LHCN-M2 (cell line): ENCODE measurements at places on chromosomes 12 and 14. TPM values are rescaled to one million over a fixed set of nuclear protein-coding genes. Genes with fewer than 3 reads are reported as not detected.

KRT83 gene
- total RNA-seq = not detected in 2 replicates

DNA sequence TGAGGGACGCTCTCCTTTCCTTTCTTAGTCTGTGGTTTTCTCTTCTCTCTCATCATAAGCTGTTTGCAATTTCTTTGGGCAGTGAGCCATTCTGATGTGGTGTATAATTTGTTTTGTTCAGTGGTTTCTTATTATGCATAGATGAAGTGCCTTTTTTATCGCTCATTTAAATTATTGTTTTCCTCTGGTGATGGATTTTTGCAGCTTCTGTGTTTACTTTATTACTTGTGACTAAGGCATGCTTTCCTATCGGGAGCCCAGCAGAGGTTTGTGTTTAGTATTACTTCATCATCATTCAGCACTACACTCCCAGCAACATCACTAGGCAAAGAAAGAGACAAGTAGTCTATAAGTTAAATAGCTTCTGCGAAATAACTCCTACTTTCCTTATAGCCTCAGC is 586.6 kb upstream of the NOVA1 start:
- no peak for DNase-seq

DNA sequence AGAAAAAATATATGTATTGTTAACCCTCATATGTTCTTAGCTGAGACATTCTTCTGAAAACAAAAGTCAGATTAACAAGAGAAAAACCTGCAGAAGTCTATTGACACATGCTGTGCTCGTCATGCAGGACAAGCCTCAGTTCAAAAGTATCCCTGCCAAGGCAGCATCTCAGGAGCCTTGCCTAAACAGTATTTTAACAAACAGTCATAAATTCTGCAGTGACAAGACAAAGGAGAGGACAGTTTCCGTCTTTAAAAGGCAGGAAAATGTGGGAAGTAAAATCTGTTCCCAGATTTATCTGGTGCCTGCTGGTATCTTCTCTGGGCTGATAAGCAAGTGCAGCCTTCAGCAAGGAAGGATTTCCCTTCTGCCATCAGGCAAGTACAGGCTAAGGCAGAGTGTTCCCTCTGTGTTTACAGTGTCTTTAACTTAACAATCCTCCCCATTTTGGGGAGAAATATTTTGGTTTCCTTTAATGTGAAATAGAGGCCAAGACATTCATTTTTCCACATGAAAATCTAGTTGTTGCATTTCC is 480.2 kb upstream of the CCDC196 start:
- DNase-seq = no peak

SOAT2 gene
- not detected in 2 replicates for total RNA-seq

STON2 gene
- 36.2 and 44.5 TPM in 2 replicates for total RNA-seq

GYS2 gene
- 0.06 TPM in 1 of 2 replicates, not detected in the other for total RNA-seq

ACACB gene
- 2.2 and 2.3 TPM in 2 replicates for total RNA-seq

PYGL gene
- 95.4 and 101 TPM in 2 replicates for total RNA-seq

- peak; percentile 44 for DNase-seq
Measured at GRCh38 chr12:108846290-108846701, 11.1 kb downstream of the SSH1 start.

- DNase-seq = no peak
Measured at GRCh38 chr12:4250691-4251090, 22.9 kb upstream of the CCND2 start.

DNA sequence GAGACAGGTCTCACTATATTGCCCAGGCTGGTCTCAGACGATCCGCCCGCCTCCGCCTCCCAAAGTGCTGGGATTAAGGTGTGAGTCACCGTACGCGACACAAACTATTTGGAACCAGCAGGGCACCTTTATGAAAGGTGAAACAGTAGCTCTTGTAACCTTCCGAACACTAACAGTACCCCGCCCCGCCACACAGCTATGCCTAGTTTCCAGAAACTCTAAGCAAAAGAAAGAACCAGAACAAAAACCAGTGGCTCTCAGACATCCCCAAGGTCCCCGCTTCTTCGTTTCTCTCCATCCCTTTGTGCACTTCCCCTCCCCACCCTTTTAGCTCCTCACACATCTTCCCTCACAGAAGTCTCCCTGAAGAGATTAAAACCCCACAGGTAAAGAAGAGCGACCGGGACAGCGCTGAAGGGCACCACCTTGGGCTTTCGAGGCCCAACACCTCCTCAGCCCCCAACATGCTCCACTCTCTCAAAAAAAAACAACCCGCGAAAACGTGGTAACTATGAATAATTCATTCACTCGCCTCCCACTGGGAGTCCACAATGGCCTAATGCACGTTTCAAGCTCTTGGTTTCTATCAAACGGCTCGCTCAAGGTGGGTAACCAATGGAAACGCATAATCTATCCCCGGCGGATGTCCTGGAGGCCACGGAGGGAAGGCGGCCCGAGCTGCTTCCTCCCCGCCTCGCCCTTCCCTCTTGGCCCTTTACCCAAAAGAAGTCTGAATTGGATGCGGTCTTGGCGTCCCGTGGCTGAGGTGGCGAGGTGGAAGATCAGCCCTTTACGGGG is 877 bp downstream of the BAG5 start:
- peak; percentile 58 for DNase-seq

DNA sequence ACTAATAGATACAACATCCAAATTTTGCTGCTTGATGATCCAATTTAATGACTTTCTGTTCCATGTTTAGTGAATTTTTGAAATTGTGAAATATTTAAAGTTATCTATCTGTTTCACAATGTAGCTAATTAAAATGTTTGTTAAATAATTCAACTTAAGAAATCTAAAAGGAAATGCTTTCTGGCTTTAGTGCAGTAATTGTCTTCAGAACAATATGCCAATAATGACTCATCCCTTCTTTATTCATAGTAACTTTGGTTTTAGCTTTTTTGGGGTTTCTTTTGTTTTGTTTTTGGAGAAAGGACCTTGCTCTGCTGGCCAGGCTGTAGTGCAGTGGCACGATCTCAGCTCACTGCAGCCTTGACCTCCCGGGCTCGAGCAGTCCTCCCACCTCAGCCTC is 479.2 kb upstream of the RGS6 start:
- DNase-seq = no peak

DNA sequence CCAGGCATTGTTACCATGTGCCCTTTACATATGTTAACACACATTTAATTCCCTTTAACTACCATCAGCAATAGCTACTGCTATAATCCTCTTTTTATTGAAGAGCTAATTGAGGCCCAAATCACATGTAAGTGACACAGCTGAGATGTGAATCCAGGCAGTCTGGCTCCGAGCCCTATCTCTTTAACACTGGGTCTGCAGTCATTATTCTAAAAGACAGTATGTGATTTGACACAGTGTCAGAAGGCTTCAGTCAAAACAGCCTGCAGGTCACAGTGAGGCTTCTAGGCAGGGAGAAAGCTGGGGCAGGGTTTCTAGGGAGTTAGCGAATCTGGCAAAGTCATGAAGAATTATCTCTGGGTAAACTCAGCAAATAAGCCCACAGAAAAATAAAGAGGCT is 148.2 kb downstream of the KIF21A start:
- no peak for DNase-seq

DNA sequence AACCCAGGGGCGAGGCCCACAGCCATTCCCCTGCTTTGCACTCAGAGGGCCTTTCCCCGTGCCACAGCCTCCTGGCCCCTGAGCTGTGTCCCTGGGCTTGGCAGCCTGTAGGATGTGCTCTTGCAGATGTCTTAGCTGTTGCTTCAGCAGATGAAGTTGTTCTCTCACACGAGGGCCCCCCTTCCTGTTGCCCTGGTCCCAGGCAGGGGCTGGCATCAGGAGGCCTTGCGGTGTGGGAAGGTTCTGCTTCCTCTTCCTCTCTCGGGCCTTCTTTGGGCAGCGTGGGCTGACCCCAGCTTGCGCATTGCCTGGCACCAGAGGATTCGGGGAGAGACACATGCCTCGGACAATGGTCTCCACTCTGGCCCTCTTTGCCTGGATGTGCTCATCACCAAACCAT is 12.7 kb downstream of the PROX2 start:
- no peak for DNase-seq
